ENCODE measurements at places on chromosomes 11 and 22.
A peak's percentile ranks its signal among the peaks of the same experiment; 100 is the strongest.

DNA sequence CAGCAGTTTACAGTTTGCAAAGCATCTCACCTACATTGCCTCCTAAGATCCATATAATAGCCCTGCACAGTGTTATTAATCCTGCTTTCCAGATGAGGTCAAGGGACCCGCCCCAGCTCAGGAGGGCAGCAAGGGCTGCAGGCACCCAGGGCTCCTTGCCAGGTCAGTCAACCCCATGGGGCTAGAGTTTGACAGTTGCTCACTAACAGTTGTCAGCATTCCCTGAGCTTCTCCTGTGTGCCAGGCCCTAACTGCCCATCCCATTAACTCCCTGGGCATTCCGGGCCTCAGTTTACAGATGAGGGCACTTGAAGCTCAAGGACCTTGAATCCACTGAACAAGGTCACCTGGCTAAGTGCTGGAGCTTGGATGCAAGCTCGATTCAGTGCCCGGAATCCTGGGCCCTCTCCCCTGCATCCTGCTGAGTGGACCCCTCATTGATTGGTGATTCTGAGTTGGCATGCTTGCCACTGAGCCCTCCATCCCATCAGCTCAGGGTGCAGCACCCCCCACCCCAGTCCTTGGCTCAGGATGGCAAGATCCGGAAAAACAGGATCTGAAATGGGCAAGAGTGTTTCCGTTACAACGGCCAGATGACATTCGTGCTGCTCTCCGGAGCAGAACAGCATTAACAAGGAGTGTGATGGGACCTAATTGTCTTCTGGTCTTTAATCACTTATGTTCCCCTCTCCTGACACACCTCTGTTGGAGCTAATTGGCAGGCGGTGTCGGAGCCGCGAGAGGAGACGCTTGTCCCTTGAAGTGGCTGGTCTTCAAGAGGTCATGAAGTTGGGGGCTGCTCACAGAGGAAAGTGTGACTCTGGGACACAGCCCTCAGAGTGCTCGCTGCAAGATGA lies 87.4 kb upstream of the SHISAL1 start:
- DNase-seq, result no peak

- no peak for DNase-seq
Observed at GRCh38 chr22:19285831-19286230, 5.7 kb downstream of the CLTCL1 start.

- DNase-seq, result peak; percentile 3
Observed at GRCh38 chr11:35216962-35217678, 78.1 kb downstream of the CD44 start.

GRCh38 chr11:74980634-74981033 lies 8.1 kb upstream of the NEU3 start:
- DNase-seq, result no peak

DNA sequence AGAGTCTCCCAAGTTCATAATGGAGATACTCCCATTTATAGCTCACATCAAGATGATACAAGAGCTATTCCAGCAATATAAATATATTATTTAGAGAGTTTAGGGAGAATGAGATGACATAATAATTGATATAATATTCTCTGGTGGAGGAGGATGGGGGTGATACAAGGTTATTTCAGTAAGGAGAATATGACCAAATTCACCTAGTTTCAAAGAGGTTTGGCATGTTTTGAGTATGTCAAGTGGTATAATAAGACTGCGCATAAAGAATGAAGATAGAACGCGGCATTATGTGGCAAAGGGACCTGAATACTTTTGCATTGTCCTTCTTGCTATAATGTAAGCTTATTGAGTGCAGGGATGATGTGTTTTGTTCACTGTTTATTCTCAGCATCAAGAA lies 1283.5 kb downstream of the LRRC4C start:
- DNase-seq, result no peak

GRCh38 chr11:6612213-6613041 lies at the start of gene TAF10:
Gene TAF10 (minus strand): TSS chr11:6612216. CDS start chr11:6612189, 27 bp downstream.
- DNase-seq, result peak; percentile 86

GRCh38 chr11:76408171-76408965 lies 27.2 kb downstream of the GVQW3 start:
- DNase-seq, result peak; percentile 82

GRCh38 chr11:14409891-14410290 lies 50.9 kb upstream of the RRAS2 start:
- DNase-seq, result no peak

DNA sequence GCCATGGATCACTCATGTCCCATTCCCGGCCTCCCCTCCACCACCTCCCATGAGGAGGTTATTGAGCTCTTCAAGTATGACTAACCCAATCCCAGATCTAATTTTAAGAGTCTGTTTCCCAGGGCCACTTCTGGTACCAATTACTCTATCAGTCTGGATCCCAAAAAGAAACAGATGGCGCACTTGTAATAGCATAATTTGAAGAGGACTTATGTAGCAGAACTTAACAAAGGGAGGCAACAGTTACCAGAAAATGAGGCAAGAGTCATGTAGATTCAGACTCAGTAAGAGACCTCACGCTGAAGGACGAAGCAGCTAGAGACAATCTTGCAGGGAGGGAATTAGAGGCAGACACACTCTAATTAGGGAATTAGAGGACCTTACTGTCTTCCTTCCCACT lies 46.9 kb downstream of the DDX6 start:
- no peak for DNase-seq

- no peak for DNase-seq
Observed at GRCh38 chr11:107702723-107703122, 9.1 kb downstream of the SLN start.

- no peak for DNase-seq
Observed at GRCh38 chr22:20798974-20799373, 25.1 kb downstream of the SERPIND1 start.

GRCh38 chr11:18111005-18111404 lies 5.1 kb upstream of the SAAL1 start:
- no peak for DNase-seq

- DNase-seq, result no peak
Observed at GRCh38 chr22:39277142-39277607, 32.4 kb upstream of the PDGFB start.

Data from NCI-H510A treated with DMSO at 0.1 percent for 48 hours (cell line).